ENCODE measurements at places on chromosomes 16 and 17.
A peak's percentile ranks its signal among the peaks of the same experiment; 100 is the strongest.

- no peak for DNase-seq
Observed at GRCh38 chr17:28901866-28902818, 737 bp downstream of the DHRS13 start.

- no peak for DNase-seq
Observed at GRCh38 chr16:68512183-68512582, 26.9 kb upstream of the ZFP90 start.

- DNase-seq = no peak
Observed at GRCh38 chr17:41149652-41149985, at the start of gene KRTAP4-5. KRTAP4-5 (minus strand) TSS chr17:41149825; CDS start chr17:41149767, 58 bp downstream.

GRCh38 chr17:72597354-72598087 is 476.7 kb downstream of the SOX9 start:
- DNase-seq = no peak

- no peak for DNase-seq
Observed at GRCh38 chr17:36017799-36018198, at the start of gene CCL23. CCL23 (minus strand) TSS chr17:36017972; CDS start chr17:36017897, 75 bp downstream.

DNA sequence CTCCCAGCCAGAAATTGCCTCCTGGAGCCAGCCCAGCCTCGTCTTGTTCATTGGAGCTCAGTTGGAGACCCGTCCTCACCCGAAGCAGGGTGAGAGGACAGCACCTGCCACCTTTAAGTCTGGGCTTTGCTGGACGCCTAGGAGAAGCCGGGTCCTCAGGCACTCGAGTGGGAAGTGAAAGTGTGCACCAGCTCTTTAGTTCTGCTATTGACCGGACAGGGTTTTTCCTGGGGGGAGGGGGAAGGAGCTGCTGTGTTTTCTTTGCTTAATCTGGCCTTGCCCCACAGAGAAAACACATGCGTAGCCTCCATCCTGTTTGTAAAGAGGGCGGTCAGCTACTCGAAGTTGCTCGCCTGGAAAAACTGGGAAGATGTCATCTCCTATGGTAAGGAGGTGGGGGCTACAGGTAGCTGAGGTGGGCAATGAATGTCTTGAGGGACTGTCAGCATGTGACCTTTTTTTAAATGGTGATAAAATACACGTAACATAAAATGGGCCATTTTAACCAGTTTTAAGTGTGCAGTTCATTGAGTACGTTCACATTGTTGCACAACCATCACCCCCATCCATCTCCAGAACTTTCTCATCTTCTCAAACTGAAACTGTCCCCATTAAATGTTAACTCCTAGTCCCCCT is 34.4 kb downstream of the CMIP start:
- DNase-seq = no peak

GRCh38 chr16:71723537-71724319 is 773 bp downstream of the PHLPP2 start:
- peak; percentile 38 for DNase-seq

All from stimulated activated CD4-positive, alpha-beta T cell treated with anti-CD3 and anti-CD28 coated beads, Interleukin-1b, Interleukin-23, amount 100 ng/mL, for 1 hour (primary cell).